ENCODE measurements at places on chromosomes 5 and 9.

DNA sequence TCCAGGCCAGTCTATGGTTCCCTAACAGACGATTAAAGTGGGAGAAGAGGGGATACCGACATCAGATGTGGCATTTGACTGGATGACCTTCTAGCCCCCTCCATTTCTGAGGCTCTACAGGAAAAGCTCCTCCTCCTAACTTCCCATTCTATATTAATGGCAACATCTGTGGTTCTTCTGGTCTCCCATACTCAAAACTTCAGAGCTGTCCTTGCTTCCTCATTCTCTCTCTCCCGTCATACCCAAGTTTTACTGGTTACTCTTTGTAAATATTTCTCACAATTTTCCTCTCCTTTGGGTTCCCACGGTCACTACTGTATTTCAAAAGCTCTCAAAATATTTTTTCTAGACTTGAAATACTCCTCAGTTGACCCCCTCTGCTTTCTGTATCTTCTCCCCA, 36.0 kb upstream of the IL7R start:
- H3K27ac ChIP-seq = no peak overlapping the region
- H3K36me3 ChIP-seq = no peaks in the 10 kb centered on the region
- DNase-seq = no peak
- H3K4me3 ChIP-seq = no peak overlapping the region

DNA sequence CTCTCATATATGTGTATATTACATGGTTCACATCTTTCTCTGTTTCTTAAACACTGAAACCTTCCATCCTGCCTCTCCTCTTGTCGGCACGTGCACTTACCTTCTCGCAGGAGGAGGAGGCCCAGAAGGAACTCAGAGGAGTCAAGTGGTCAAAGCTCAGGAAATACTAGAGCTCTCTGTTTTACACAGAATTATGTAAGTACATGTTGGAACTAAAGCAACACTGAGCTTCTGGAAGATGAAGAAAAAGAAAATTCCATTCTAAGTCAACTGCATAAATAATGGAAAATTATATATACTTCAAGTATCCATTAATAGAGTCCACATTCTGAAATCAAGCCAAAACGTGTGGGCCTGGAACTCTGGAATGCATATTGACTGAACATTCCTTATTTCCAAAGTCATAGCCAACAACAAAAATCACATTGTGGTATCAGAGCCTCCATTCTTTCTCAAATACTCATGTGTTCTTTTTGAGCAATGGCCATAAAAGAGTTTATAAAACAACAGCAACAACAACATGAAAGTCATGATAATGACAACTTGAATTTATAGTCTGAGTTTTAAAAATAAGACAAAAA, 121.5 kb upstream of the RAI14 start:
- H3K27me3 ChIP-seq = peaks cover 10% of the 10 kb centered on the region
- no peak overlapping the region for H3K4me3 ChIP-seq
- DNase-seq = no peak
- no peaks in the 10 kb centered on the region for H3K36me3 ChIP-seq
- no peak overlapping the region for H3K27ac ChIP-seq

DNA sequence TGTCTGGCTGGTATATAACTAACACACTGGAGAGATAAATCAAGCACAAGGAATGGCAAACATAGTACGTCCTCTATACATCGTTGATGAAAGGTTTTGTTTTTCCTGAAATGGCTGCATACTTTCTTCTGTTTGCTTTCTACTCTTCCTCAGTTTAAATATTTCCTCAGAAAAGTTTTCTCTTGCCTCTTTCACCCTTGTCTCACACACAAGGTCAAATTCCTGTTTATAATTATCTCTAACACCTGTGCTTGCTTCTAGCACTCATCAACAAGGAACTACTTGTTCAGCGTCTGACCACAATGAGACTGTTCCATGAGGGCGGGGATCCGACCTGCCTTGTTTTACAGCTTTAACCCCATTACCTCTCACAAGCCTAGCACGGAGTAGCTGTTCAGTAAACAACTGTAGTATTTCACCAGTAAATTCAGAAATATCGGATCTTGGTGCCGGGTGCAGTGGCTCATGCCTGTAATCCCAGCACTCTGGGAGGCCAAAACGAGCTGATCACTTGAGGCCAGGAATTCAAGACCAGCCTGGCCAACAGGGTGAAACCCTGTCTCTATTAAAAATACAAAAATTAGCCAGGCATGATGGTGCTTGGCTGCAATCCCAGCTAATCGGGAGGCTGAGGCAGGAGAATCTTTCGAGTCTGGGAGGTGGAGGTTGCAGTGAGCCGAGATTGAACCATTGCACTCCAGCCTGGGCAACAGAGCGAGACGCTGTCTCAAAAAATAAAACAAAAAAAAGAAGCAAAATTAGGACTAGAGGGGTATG, 37.0 kb downstream of the NR6A1 start:
- peaks cover 59% of the 10 kb centered on the region for H3K36me3 ChIP-seq
- DNase-seq = no peak
- peak overlapping the region; percentile 91 for H3K27ac ChIP-seq
- H3K4me3 ChIP-seq = no peak overlapping the region
- peaks cover 19% of the 10 kb centered on the region for H3K4me1 ChIP-seq
- peaks cover 4% of the 10 kb centered on the region for H3K27me3 ChIP-seq

GRCh38 chr9:121550041-121550440, 50.4 kb upstream of the GGTA1 start:
- peaks cover 23% of the 10 kb centered on the region for H3K27me3 ChIP-seq
- no peak overlapping the region for H3K27ac ChIP-seq
- no peak for DNase-seq
- H3K4me1 ChIP-seq = peaks cover 14% of the 10 kb centered on the region
- no peaks in the 10 kb centered on the region for H3K36me3 ChIP-seq

DNA sequence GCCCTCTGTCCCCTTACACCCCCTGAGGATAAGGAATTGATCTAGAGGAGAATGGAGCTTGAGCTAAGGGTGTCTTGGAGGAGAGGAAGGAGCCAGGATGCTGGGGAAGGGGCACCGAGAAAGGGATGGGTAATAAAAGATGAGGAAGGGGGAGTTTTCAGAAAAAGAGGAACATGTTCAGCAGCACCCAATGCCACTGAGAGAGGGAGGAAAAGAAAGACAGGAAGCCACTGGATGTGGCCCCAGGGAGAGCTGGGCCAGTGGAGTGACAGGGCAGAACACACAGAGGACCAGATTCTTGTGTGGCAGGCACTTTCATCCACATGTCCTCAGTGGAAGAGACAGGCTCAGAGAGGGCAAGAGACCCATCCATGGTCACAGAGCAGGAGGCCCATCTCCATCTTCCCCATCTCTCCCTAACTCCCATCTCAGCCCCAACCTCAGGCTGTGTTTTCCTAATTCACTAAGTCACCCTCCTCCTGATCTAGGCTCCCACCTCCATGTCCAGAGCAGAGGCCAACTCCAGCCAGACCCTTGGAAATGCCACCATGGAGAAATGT, 7.2 kb downstream of the PFN3 start:
- peaks cover 32% of the 10 kb centered on the region for H3K4me1 ChIP-seq
- no peak overlapping the region for H3K4me3 ChIP-seq
- H3K27ac ChIP-seq = peak overlapping the region; percentile 79
- no peaks in the 10 kb centered on the region for H3K36me3 ChIP-seq
- peaks cover 9% of the 10 kb centered on the region for H3K27me3 ChIP-seq

DNA sequence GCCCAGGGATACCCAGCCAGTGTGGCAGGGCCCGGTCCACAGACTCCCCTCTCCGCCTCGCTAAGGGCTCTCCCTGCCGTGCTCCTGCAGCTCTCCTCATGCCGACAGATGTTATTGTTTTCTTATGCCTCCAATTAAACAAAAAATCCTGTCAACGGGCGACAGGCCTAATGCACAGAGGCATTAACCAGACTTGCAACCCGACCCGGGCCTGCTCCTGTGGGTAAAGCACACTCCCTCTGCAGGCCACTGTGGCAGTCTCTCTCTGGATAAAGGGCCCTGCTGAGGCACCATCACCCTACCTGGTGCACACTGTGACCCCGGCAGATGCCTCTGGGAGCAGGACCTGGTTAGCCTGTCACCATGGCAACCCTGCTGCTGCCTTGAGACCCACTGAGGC, 27.5 kb upstream of the HAND1 start:
- DNase-seq = peak; percentile 24
- no peak overlapping the region for H3K4me3 ChIP-seq
- H3K36me3 ChIP-seq = no peaks in the 10 kb centered on the region
- H3K27ac ChIP-seq = peak overlapping the region; percentile 58

- no peak for DNase-seq
- H3K36me3 ChIP-seq = no peaks in the 10 kb centered on the region
- peaks cover 21% of the 10 kb centered on the region for H3K4me1 ChIP-seq
- H3K27ac ChIP-seq = no peak overlapping the region
- no peaks in the 10 kb centered on the region for H3K27me3 ChIP-seq
- H3K4me3 ChIP-seq = no peak overlapping the region
Measured at GRCh38 chr9:111876179-111876578, 20.4 kb upstream of the UGCG start.

GRCh38 chr9:120692901-120693699, 21.2 kb downstream of the MEGF9 start:
- peaks cover 33% of the 10 kb centered on the region for H3K27me3 ChIP-seq
- H3K27ac ChIP-seq = no peak overlapping the region

DNA sequence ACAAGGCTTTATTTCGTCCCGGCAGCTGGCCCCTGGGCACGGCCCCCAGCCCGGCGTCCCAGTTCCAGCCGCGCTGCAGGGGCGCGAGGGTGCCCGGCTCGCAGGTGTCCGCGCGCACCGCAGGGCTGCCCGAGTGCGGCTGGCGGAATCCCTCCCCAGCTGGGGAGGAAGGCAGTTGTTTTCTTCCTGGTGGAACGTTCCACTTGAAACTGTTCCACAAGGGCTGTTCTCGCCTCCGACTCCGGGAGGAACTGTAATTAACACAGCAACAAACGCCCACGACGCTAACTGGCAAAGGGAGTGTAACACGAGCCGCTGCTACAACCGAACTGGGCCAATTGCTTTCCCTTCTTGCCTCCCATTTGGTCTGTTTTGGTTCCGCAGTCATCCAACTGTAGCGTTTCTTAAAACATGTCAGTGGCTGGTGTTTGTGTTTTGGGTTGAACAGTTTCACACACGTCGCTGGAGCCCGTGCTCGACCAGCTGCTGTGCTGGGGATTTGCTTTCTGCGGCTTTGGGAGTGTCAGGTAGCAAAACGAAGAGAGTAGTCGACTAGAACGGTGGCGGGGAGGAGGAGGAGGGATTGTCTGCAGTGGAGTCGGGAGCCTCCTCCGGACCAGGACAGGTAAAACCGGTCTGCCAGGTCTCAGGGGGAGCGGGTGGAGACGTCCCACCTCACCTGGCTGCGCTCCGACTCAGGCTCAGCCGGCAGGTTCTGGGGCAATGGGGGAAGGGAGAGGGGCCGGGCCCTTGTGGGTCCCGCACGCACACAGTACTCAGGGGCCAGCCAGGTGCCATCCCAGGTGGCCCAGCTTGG, 131.6 kb upstream of the NIPBL start:
- no peaks in the 10 kb centered on the region for H3K36me3 ChIP-seq
- peak overlapping the region; percentile 18 for H3K27ac ChIP-seq
- peak; percentile 82 for DNase-seq
- H3K4me1 ChIP-seq = peaks cover 25% of the 10 kb centered on the region

DNA sequence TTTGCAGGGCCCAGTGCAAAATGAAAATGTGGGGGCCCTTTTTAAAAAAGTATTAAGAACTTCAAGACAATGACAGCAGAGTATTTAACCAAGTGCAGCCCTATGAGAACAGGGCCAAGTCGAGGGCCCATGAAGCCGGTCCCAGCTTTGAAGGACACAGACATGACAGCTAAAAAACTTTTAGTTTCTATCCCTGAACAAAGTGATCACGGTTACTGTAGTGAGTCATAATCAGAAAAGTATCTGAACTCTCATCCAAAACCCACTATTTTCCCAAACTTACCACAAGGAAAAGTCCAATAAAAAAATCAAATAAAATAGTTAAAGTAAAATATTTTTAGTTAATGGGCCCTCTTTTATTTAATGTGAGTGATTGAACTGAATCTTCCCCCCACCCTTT, 126.0 kb downstream of the MEF2C start:
- no peak overlapping the region for H3K27ac ChIP-seq
- H3K36me3 ChIP-seq = no peaks in the 10 kb centered on the region
- H3K4me3 ChIP-seq = no peak overlapping the region
- H3K4me1 ChIP-seq = peaks cover 12% of the 10 kb centered on the region

DNA sequence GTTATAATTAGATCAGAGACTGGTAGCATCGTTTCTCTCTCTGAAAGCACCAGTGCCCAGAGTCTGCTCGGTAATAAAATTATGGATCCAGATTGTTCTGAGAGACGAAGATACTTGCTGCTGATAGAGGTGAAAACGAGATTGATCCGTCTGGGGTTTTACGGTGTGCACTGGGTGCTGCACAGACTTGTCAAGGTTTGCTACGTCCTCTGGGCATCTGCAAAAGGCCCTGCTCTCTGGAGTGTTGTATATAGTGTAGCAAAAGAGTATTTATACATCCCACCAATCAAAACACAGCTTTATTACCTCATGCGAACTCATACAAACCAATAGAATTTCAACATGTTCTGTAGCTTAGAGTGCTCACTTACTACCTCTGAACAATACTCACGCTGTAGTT, 219.3 kb downstream of the PBX3 start:
- no peak for DNase-seq
- H3K27me3 ChIP-seq = no peaks in the 10 kb centered on the region
- H3K36me3 ChIP-seq = peaks cover 9% of the 10 kb centered on the region
- H3K4me3 ChIP-seq = no peak overlapping the region
- H3K4me1 ChIP-seq = peaks cover 40% of the 10 kb centered on the region

DNA sequence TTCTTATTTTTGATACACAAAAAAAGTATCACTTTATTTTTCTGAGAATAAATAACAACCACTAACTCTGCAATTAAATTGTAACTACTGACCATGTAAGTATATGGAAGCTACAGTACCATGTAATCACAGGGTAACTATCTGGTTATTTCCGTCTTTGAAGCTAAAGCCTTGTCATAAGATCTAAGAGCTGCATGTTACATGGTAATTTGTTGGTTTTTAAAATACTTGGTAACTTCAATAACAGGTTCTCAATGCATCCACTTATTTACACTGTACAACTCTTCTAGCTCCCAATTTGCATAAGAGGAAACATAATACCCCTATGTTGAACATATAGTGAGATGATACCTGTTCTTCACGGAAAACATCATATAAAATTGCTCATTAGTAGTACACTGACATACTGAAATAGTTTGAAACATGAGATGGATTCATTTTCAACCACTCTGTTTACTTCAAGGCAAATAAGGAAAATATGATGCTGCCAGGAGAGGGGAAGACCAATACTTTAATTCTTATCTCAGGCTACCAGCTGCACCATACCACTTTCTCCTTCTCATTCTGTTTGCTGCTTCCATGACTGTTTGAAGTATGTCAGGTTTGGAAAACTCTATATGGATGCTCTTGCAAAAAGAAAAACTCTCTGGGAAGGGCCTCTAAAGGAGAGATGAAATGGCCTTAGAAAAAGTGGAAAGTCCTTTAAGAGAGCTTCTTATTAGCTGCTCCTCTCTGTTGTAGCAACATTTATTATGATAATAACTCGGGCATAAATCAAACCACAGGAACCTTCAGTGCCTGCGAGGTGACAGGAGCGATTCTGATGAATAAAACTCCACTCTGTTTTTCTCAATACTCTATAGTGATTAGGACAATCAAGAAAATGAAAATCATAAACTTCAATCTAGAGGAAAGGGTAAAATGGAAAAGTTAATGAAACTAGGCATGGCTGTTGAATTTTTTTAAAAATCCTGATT, 150.2 kb downstream of the KIAA0825 start:
- H3K27ac ChIP-seq = no peak overlapping the region
- H3K36me3 ChIP-seq = no peaks in the 10 kb centered on the region
- H3K4me1 ChIP-seq = peaks cover 17% of the 10 kb centered on the region
- DNase-seq = no peak
- H3K27me3 ChIP-seq = no peaks in the 10 kb centered on the region
- H3K4me3 ChIP-seq = no peak overlapping the region
